ENCODE measurements at places on chromosomes 11 and 22.

- DNase-seq: no peak
These were observed 2.0 kb downstream of the GNAZ start for GRCh38 chr22:23072077-23072910.

GRCh38 chr11:64268893-64269539 is 15.4 kb downstream of the BAD start:
- peak; percentile 46 for DNase-seq

DNA sequence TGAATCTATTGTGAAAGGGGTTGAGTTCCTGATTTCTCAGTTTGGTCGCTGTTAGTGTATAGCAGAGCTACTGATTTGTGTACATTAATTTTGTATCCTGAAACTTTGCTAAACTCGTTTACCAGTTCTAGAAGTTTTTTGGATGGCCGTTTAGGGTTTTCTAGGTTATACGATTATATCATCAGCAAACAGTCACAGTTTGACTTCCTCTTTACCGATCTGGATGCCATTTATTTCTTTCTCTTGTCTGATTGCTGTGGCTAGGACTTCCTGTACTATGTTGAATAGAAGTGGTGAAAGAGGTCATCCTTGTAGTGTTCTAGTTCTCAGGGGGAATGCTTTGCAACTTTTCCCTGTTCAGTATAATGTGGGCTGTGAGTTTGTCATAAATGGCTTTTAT is 24.6 kb upstream of the OOSP4B start:
- no peak for DNase-seq

GRCh38 chr11:15199693-15200092 is 85.0 kb downstream of the INSC start:
- DNase-seq: no peak

DNA sequence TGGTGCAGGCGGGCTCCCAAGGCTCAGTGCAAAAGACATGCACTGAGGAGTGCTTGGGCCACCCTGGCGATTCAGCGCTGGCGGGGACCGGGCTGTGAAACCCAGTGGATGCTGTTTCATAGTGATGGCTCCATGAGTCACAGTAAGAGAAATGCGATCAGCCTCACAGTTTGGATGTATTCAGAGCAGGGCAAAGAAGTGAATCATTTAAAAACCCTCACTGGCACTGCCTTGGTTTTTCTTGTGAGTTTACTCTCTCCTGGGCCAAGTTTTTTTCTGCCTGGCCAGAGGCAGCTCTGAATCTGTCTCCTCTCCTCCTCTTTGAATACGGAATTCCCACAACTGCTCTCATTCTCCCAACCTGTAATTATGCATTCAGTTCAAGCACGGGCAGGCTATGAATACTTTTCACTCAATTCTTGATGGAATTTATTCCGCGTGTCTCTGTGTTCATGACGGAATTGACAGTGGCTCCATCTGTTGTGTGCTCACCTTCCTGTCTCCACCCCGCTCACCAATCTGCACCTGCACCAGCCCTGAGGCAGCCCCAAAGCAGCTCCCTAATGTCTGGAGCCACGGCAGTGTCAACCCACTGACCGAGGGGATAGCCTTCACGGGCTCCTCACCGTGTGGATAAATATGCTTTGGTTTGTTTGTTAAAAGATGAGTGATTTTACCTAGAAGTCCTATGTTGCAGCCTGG is 14.9 kb downstream of the ADAMTS8 start:
- DNase-seq: no peak

GRCh38 chr11:120254788-120255518 is 15.0 kb downstream of the POU2F3 start:
- DNase-seq: peak; percentile 30

DNA sequence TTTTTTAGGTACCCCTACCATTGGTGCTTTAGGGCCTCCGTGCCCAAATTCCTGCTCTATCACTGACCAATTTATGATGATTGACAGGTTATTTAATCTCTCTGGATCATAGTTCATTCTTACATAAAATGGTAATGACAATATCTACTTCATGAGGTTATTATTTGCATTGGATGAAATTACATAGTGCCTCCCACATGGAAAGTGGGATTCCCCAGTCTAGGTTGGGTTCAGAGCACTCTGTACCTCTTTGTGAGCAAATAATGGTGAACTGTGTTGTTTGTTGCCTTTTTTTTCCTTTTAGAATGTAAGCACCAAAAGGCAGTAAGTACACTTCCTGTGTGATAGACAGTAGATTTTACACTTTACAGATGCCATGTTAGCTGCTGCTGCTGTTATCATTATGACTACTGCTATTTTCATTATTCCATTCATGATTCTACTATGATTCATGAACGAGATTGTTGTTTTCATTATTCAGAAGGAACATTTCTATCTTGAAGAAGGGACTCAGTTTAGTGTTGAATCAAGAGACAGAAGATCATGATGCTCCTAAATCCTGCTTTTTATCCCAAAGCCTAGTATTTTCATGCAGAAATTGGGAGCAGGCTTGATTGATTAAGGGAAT is 100.8 kb downstream of the ALX4 start:
- no peak for DNase-seq

- no peak for DNase-seq
These were observed 588 bp downstream of the TSPAN32 start for GRCh38 chr11:2302306-2302895.

GRCh38 chr22:27149921-27150543 is 492.6 kb downstream of the MIAT start:
- DNase-seq: no peak

DNA sequence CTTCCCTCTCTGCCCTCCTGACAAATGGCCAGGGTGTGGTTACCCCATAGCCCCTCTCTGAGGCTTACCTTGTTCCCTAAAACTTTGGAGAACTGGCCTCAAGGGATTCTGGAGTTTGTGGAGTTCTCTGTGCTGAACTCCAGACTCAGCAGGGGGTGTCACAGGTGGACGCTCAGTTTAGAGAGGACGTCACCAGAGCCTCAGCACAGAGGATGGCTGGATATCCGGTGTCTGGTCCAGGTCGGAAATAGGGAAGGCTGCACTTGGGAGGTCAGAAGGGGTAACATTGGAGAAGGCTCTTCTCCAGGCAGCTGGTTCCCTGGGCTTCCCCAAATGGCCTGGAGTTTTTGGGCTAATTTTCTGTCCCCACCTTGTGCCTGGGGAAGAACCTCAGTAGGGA is 64.2 kb downstream of the ADAMTS15 start:
- no peak for DNase-seq

GRCh38 chr22:46747646-46748045 is 9.6 kb upstream of the CERK start:
- no peak for DNase-seq

- no peak for DNase-seq
These were observed 102.8 kb upstream of the HSD17B12 start for GRCh38 chr11:43577566-43578264.

DNA sequence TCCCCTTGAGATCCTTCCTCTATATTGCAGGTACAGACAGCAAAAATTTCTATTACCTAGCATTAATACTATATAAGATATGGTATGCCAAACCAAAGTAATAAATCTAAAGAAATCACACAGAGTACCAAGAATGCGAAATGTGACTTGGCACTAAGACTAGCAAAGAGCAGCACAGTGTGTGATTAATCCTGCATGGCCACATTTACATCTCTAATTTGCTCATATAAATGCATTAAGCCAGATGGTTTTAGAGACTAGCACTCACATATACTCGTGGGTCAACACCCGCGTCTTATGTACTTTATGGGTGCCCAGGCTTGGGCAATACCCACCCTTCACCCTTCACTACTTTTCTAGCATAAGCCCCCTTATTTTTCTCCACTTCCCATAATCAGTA is 213.2 kb downstream of the TTC28 start:
- no peak for DNase-seq

- no peak for DNase-seq
These were observed 30.8 kb downstream of the TRMU start for GRCh38 chr22:46366327-46366731.

DNA sequence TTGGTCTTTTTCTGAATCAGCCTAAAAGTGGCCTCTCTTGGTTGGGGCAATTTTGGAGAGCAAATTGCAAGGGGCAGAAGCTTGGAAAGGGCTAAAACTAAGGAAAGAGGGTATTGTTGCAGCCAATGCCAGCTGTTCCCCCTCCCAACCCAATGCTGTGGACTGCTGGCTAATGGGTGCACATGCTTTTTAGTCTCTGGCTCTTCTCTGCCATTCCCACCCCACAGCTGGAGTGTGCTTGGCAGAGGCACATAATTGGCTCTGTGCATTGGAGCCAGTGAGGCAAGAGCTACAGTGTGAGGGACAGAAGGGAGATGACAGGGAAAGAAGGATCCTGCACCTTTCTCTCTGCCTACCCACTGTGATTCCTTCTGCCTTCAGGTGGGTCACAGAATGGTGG is 140.0 kb downstream of the NECTIN1 start:
- DNase-seq: no peak

GRCh38 chr11:83643115-83643514 is 356.9 kb upstream of the CCDC90B start:
- no peak for DNase-seq

DNA sequence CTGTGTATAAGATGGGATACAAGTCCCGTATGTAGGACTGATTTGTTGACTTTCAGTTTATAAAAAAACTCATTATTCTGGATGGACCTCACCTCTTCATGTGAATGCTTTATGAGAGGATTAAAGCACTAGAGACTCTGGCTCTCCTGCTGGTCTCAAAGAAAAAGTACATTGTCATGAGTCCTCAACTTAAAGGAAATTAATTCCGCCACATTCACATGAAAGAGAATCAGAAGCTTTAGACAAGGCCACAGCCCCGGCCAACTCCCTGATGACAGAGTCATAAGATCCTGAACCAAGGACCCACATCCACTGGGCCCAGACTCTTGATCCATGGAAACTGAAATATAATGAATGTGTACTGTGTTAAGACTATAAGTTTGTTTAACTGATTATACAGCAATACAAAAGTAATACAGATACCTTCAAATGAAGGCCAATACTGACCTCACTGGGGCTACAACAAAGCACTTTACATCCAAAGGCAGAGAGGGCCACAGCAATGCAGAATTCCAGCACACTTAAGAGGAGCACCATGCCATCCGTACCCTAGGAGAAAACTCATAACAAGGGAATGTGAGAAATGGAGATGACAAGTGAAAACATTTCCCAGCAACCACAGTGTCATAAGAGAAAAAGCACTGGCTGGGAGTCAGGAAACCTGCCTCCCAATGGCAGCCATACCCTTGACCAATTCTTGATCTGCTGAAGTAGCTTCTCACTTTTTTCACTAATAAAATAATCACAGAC is 25.4 kb upstream of the MS4A6A start:
- no peak for DNase-seq

DNA sequence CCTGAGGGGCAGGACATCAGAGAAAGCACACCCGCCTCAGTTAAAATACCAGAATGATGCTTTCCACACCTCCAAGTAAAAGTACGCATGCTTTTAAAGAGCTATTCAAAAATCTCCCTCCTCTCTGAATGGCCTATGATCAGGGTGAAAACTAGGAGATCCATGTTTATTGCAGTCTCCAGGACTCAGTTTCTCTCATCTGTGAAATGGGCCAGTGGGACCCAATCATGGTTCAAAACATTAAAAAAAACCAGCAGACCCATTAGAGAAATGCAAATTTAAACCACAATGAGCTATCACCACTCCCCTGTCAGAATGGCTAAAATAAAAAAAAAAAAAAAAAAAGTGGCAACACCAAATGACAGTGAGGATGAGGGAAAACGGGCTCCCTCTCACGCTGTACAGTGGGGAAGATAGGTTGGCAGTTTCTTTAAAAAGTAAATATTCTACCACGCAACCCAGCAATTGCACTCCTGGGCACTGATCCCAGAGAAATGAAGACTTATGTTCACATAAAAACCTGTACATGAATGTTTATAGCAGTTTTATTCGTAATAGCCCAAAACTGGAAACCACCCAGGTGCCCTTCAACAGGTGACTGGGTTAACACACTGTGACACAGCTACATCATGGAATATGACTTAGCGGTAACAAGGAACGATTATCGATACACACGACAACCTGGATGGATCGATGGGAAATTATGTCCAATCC is 242.7 kb downstream of the MN1 start:
- no peak for DNase-seq

- DNase-seq: no peak
These were observed 128.6 kb downstream of the RRAS2 start for GRCh38 chr11:14230407-14230806.

GRCh38 chr11:121944556-121945230 is 171.3 kb downstream of the BLID start:
- no peak for DNase-seq

- no peak for DNase-seq
These were observed 6.6 kb upstream of the CSNK2A3 start for GRCh38 chr11:11359611-11360010.

- no peak for DNase-seq
These were observed 60.5 kb upstream of the IZUMO1R start for GRCh38 chr11:94243571-94244515.

DNA sequence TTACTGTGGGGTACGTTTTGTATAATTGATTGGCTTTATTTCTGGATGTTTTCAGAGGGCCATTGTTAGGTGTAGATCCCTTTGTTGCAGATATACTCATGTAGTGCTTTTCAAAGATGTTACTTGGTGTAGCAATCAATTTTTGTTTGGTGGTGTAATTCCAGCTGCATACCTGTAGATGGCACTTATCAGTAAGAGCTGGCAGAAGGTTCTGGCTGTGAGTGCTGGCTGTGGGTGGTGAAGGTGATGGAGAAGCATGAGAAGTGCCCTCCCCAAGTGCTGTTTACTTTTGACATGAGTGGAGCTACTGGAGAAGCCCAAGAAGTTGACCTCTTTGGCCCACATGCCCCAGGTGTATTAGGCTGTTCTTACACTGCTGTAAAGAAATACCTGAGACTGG is 1074.9 kb downstream of the FAM181B start:
- peak; percentile 3 for DNase-seq

GRCh38 chr11:103902994-103903393 is 133.4 kb upstream of the DDI1 start:
- DNase-seq: no peak

GRCh38 chr11:24896118-24896835 is 399.4 kb downstream of the LUZP2 start:
- no peak for DNase-seq

DNA sequence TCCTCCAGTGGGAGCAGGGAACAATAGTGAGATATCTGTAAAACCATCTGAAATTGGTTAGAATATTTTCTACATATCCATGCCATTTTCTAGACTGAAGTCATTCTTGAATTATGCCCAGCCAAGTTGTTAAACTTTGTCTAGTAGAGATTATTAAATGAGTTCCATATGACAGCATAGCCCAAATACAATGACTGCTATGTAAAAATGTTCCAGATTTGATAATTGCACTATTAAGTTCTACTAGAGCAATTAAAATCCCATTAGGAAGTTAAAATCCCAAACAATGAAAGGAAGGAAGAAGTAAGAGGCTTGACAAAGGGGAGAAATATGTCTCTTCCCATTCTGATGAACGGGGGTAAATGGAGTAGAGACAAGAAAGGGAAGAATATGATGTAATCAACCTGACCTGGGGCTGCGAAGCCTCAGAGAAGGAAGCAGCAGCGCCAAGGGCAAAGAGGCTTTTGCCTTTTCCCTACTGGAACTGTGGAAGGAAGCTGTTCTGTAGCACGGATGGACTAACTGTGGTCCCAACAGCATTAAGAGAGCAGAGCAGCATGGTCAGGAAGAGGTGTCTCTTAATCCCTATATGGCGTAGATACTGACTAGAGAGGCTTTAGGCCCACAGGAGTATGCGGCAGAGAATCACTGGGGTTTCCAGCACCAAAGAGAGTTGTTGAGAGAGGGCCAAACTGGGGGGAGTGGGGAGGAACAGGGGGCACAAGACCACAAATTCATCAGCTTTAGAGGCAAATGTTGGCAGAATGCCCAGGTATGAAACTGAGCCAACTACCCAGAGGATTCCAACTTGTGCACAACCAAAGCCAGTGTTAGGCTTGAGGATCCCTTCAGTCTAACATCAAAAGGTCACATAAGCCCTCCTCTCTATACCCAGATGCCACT is 26.7 kb downstream of the RRP8 start:
- DNase-seq: no peak

- DNase-seq: no peak
These were observed 27.8 kb upstream of the UBASH3B start for GRCh38 chr11:122627745-122628144.

Data from nephron progenitor cell (in vitro differentiated cells).